Lower lobe of right lung (tissue), 2 donors: ENCODE measurements at places on chromosomes 7 and 10. TPM values are rescaled to one million over a fixed set of nuclear protein-coding genes. Genes with fewer than 3 reads are reported as not detected.

- DNase-seq, result no peak
These were observed 313.0 kb upstream of the AOAH start for GRCh38 chr7:37037286-37037685.

Gene OR9A2
- total RNA-seq, result not detected

Gene RAMP3
- total RNA-seq, result 183 TPM

DNA sequence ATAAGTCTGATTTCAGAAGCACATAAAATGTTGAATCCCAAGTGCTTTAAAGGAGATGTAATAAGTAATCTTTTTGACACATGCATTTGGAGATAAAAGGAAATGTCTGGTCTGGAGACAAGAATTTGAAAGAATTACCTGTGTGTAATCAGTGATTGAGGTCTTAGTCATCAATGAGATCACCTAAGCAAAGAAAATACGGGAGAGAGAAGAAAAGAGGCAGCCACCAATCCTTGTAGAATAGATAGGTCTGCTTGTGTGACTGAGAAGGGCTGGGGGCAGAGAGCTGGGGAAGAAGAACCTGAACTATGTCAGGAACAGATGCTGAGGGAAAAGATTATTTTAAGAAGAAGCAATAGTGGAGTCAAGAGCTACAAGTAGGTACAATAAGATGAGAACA, 49.3 kb upstream of the ITPRID1 start:
- no peak for DNase-seq

DNA sequence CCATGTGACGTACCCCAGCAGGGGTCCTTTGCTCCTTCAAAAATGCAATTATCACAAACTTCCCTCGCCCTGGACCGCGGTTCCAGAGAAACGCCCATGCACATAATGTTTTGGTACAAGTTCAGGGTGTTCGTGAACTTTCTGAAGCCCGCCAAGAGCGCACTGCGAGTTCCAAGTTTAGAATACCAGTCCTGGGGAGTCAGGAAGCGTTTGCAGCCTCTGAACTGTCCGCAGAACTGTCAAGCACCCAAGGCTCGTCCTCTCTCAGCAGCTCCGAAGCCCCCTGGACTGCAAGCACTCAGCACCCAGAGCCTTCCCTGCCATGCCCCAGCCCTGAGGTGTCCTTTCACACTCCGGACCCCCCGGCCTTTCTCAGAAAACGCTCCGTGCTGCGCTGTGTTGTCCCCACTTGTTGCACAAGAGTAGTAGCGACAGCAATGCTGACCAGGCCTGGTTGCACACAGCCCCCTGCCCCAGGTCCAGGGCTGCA, 30.3 kb downstream of the CALML3 start:
- peak; percentile 42 for DNase-seq

GRCh38 chr10:79444199-79445119, 965 bp downstream of the ZCCHC24 start:
- DNase-seq, result peak; percentile 77

Gene FAM25G
- total RNA-seq, result not detected

DNA sequence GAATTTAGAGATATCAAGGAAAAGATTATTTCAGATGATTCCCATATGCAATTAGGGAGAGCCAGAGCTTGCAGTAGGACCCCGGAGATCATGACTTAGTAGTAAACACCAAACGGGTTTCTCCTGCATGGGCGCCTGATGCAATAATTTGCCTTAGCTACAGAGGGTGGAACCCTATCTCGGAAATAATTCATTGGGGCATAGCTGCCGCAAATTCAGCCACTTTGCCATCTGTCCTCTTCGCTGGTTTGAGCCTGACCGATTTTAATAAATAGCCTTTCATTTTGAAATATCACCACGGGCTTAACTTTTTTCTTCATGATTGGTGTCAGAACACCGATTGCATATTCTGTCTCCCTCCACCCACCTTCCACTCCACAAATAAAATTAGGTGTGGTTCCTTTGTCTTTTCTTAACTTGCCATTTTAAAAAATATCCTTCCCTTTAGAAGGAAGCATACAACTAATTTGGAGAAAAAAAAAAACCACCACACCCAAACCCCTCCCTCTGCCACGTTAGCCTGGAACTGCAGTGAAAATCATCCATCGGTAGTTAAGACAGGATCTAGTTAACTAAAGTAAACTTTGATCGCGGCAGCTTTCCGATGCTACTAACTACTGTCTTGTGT, 1.4 kb downstream of the GARS1 start:
- DNase-seq, result no peak

Gene TMEM60
- 24.6 TPM for total RNA-seq

Gene THSD7A
- total RNA-seq, result 7.2 TPM

Gene PLEKHS1
- 7.0 TPM for total RNA-seq

DNA sequence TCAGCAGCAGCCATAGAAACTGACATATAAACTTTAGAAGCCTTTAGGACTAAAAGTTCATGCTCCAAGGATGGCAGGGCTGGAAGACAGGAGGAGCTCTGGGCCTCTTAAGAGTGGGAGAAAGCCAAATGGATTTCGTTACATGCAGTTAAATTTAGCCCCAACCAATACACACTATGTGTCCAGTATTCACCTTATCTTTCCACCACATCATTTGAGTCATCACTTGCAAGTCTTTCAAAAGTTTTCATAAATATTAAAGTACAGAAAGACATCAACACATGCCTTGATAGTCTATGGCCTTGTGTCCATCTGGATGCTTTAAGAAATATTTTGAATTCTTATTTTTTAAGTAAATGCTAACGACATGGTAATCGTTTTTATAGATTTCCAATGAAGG, 392.4 kb upstream of the LRRN3 start:
- DNase-seq, result no peak

Gene NPY4R2
- 1.9 TPM for total RNA-seq

DNA sequence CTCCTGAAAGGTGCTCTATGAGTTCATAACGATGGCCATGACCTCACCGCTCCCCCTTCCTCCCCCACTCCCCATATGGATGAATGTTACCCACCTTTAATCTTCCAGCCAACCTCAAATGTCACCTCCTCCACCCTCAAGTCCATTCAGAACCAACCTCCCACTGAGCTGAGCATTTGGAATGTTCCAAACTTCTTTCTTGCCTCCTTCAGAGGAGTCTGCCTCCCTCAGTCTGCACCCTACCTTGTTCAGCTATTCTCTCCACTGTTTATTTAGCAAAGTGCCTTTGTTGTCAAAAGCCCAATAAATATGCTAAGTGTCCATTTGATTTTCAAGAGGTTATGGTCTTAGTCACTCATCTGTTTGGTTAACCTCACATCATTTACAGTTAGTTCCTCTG, 22.9 kb upstream of the MTPAP start:
- DNase-seq, result no peak

DNA sequence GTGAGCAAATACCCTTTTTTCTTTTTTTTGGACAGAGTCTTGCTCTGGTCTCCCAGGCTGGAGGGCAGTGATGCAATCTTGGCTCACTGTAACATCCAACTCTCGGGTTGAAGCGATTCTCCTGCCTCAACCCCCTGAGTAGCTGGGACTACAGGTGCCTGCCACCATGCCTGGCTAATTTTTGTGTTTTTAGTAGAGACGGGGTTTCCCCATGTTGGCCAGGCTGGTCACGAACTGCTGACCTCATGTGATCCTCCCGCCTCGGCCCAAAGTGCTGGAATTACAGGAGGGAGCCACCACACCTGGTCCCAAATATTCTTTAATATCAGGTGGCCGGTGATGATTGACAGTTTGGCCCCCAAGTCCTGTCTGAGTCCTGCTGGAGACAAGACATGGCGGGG, 6.6 kb downstream of the LAT2 start:
- DNase-seq, result no peak

DNA sequence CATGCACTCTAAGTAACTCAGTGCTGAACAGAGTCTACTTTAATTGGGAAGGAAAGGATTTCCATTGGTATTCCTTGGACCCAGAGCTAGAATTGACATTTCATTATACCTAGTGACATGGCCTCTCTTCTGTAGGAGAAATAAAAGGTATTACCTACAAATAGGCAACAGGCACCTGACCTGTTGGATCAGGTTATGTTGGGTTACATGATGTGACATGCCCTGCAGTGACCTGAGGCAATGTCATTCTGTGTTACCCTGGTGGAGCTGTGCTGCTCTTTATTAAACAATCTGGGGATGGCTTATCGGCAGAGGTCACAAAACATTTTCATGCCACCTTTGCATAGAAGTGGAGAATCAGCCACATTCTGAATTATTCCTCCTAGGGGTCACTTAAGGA, 427.7 kb downstream of the MDFIC start:
- DNase-seq, result no peak

GRCh38 chr10:1043532-1043995, 5.4 kb downstream of the IDI1 start:
- DNase-seq, result peak; percentile 57

DNA sequence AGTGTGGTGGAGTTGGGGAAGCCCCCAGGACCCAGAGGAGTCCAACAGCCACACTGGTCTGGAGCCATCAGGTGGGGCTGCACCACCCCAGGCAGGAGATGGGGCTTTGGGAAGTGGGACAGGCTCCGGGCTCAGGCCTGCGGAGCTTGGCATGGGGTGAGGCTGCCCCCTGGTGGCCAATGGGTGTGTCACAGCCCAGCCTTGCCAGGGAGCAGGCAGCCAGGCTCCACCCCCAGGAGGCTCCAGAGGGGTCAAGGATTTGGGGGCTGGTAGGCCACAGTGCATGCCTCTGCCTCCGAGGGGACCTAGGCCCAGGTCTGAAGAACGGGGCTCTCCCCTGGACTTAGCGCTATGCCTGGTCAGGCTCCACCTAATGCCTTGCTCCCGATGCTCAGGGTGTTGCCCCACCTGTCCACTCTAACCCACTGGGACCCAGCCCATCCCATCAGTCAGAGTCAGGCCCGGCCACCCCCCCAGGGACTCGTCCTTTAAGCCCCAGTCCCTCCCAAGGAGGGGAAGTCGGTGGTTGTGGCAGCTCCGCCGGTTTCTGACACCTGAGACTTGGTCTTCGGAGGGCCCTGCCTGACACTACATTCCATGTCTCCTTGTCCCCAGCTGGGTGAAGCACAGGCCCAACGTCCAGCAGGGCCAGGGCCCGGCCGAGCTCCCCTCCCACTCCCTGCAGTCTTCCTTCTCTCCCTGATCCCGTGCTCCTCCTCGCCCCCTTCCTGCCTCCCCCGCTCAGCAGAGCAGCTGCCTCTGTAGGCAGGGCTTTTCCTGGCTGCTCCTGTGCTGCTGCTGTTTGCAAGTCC, 11.3 kb upstream of the SAMD8 start:
- peak; percentile 86 for DNase-seq

DNA sequence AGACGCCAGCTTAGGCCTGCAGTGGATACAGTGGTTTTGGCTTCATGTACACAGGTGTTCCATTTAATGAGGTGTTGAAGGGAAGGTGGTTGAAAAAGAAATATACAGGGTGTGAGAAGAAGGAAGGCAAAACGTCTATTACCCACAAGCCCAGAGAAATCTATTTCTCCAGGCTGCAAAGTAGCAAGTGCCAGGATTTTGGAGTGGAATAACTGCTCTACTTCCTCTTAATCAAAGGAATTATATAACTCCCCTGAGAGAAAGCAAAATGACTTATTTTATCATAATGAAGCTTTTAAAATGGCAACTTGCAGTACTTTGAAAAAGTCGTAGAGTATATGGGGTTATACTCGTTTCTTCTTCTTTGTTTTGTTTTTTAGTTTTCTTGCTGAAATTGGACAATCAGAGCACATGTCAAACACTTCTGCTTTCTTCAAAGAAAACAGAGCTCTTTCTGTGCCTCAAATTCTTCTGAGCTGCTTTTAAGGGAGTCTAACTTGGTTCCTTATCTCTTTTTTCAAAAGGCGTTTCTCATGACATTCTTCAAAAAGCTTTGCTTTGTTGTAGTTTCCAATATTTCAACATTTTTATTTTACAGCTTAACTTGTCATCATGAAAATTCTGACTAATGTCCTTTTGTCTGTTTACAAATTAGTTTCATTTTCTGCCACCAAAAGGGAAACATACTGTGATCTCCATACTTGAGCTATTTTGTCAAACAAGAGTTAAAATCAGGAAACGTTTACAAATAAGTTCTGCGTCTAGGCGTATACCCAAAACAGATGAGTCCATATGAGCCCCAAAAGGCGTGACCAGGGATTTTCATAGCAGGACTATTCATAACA, 289.7 kb downstream of the FRMD4A start:
- no peak for DNase-seq

GRCh38 chr7:20741801-20742200, 44.9 kb downstream of the SP8 start:
- DNase-seq, result no peak

GRCh38 chr7:28024786-28025334, 155.7 kb downstream of the JAZF1 start:
- DNase-seq, result no peak

- no peak for DNase-seq
These were observed 63.7 kb downstream of the ZNRF2 start for GRCh38 chr7:30348083-30348560.

GRCh38 chr7:139232377-139232717, 1.3 kb downstream of the UBN2 start:
- DNase-seq, result no peak

Gene INMT
- total RNA-seq, result 249 TPM

Gene ELFN1
- 1.4 TPM for total RNA-seq

- DNase-seq, result peak; percentile 62
These were observed 489.8 kb upstream of the ZMIZ1 start for GRCh38 chr10:78578929-78579328.

Gene SKIDA1
- 0.95 TPM for total RNA-seq

- DNase-seq, result no peak
These were observed 176.2 kb upstream of the SHH start for GRCh38 chr7:155988416-155988815.

Gene CTTNBP2
- total RNA-seq, result 6.6 TPM

GRCh38 chr7:11120675-11121220, 147.1 kb downstream of the PHF14 start:
- no peak for DNase-seq

Gene C10orf53
- total RNA-seq, result not detected

GRCh38 chr10:74165530-74165901, 14.5 kb downstream of the ADK start:
- DNase-seq, result no peak

Gene OR13A1
- not detected for total RNA-seq

Gene NUTM2A
- 2.3 TPM for total RNA-seq

GRCh38 chr10:101183458-101184183, 45.6 kb downstream of the LBX1 start:
- DNase-seq, result no peak

- DNase-seq, result no peak
These were observed 132.0 kb downstream of the ST7 start for GRCh38 chr7:117085275-117085674.

DNA sequence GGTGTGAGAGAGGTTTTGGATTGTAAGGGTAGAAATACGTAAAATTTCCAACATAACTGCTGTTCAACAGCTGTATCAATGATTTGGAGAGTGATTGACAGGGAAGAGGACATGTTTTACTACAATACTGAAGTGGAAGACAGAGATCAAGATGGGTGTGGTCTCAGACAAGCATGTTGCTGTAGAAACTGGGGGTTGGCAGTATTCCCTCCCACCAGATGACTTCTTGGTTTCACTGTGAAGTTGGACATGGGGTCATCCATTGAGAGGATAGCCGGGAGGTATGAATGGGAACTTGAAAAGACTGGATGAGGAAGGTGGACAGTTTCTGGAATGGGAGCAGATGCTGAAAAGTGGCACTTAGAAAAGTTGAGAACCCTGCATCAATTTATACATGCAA, 95.3 kb upstream of the HDAC9 start:
- no peak for DNase-seq
